Caco-2 (cell line): ENCODE measurements at places on chromosomes 13 and 19. TPM values are rescaled to one million over a fixed set of nuclear protein-coding genes. Genes with fewer than 3 reads are reported as not detected.

- no peak overlapping the region for H3K27ac ChIP-seq
- H3K4me3 ChIP-seq, result no peak overlapping the region
- H3K36me3 ChIP-seq, result no peaks in the 10 kb centered on the region; the same call in 1 of the 2 replicates
Observed at GRCh38 chr13:50366488-50367174, 351.4 kb downstream of the KCNRG start.

DNA sequence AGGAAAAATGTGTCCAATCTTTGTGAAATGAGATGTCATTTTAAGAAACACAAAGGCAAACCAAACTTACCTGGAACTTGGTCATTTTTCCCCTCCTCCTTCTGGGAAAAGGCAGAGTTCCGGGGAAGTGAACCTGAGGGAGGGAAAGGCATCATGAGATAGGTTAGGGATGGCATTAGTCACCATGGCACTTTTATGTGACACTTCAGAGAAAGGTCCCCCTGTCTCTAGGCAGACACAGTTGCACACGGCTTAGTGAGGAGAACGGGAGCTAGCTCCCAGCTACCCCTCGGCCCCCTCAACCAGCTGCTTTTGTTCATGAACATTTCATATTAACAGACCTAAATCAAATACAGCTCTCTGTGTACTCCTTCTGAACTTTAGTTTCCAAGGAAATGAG lies 1.5 kb downstream of the ZNF235 start:
- no peaks in the 10 kb centered on the region for H3K27me3 ChIP-seq
- H3K4me1 ChIP-seq, result peaks cover 6% of the 10 kb centered on the region; the same call in 1 of the 2 replicates
- DNase-seq, result no peak
- H3K36me3 ChIP-seq, result no peaks in the 10 kb centered on the region
- H3K4me3 ChIP-seq, result 0 out of 2 replicates have a peak overlapping the region, but pooled peaks have one; percentile 75
- no peak overlapping the region for H3K27ac ChIP-seq

- H3K27ac ChIP-seq, result no peak overlapping the region
- H3K27me3 ChIP-seq, result no peaks in the 10 kb centered on the region
- H3K4me1 ChIP-seq, result peaks cover 6% of the 10 kb centered on the region
- no peak overlapping the region for H3K4me3 ChIP-seq
Observed at GRCh38 chr19:13023656-13024055, 28.4 kb downstream of the NFIX start.

- no peaks in the 10 kb centered on the region for H3K27me3 ChIP-seq
- H3K4me1 ChIP-seq, result no peaks in the 10 kb centered on the region
- no peak overlapping the region for H3K4me3 ChIP-seq
- H3K27ac ChIP-seq, result no peak overlapping the region
Observed at GRCh38 chr19:30810726-30811125, 438.5 kb downstream of the ZNF536 start.

- no peak overlapping the region for H3K4me3 ChIP-seq
- H3K27ac ChIP-seq, result no peak overlapping the region
- peak; percentile 35 for DNase-seq
- peaks cover 92% of the 10 kb centered on the region for H3K4me1 ChIP-seq
- no peaks in the 10 kb centered on the region for H3K36me3 ChIP-seq
- H3K27me3 ChIP-seq, result no peaks in the 10 kb centered on the region
Observed at GRCh38 chr13:59771272-59771671, 392.5 kb downstream of the DIAPH3 start.

DNA sequence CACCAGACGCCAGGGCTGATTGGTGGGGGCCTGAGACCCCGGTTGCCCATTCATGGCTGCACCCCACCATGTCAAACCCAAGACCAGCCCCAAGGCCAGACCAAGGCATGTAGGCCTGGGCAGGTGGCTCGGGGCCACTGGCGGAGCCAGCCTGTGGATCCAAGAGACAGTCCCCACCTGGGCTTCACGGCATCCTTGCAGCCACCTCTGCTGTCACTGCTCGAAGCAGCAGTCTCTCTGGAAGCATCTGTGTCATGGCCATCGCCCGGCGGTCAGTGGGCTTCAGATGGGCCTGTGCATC lies 3.8 kb upstream of the TEKTIP1 start:
- H3K27me3 ChIP-seq, result no peaks in the 10 kb centered on the region
- DNase-seq, result no peak
- H3K36me3 ChIP-seq, result no peaks in the 10 kb centered on the region

GRCh38 chr13:53631511-53631910 lies 602.9 kb downstream of the OLFM4 start:
- H3K27ac ChIP-seq, result no peak overlapping the region
- H3K27me3 ChIP-seq, result no peaks in the 10 kb centered on the region
- no peaks in the 10 kb centered on the region for H3K36me3 ChIP-seq
- no peak overlapping the region for H3K4me3 ChIP-seq
- no peak for DNase-seq

DNA sequence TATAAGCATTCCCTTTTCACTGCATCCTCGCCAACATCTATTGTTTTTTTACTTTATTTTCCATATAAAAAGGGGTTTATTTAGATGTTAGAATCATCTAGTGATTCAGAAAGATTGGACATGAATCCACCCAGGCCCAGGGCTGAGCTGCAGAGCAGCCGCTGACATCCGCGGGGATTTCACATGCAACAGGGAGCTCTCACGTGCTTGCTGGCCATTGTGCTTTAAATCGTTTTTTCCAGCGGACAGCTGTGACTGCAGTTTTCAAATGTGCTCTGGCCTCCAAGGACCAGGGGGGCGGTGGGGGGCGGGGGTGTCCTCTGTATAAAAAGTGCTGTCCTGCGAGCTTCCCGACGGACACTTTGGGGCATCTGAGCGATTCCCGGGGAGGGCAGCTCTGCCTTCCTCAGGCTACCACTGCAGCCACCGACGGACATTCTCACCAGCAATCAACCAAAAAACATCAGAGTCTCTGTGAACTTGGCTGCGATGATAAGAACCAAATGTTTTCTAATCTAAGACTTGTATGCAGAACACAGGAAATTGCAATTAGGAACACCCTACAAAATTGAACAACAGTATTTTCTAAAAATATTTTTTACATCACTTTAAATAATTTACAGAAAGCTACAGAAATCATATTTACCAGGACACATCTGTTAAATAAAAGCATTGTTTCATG lies 12.6 kb downstream of the RB1 start:
- no peaks in the 10 kb centered on the region for H3K4me1 ChIP-seq
- H3K27me3 ChIP-seq, result no peaks in the 10 kb centered on the region
- DNase-seq, result no peak
- no peak overlapping the region for H3K4me3 ChIP-seq
- H3K36me3 ChIP-seq, result peaks cover 5% of the 10 kb centered on the region; the same call in 1 of the 2 replicates

DNA sequence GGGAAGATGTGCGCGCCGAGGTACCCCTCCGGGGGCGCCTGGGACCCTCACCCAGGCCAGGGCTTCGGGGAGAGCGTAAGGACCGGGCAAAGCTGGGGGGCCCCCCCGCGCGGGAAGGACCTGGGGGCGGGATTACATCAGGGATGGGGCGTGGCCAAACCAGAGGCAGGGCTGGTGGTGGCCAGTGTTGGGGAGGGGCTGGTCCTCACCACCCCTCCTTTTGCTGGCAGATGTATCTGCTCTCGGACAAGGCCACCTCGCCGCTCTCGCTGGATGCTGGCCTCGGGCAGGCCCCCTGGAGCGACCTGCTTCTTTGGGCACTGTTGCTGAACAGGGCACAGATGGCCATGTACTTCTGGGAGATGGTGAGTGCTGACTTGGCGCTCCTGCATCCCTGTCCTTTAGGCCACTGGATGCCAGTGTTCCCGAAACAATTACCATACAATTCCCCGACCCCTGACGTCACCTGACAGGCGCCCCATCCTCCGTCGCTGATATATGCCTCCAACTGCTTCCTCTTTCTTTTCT lies 25.3 kb downstream of the TRPM4 start:
- no peaks in the 10 kb centered on the region for H3K36me3 ChIP-seq
- H3K4me3 ChIP-seq, result no peak overlapping the region
- no peak overlapping the region for H3K27ac ChIP-seq
- no peaks in the 10 kb centered on the region for H3K27me3 ChIP-seq
- H3K4me1 ChIP-seq, result no peaks in the 10 kb centered on the region

The NLRP5 gene
- not detected in 2 replicates for total RNA-seq

The SKA3 gene
- 33.3 and 37.5 TPM in 2 replicates for total RNA-seq

The ZNF534 gene
- total RNA-seq, result not detected in 2 replicates

The CYP2A13 gene
- not detected in 2 replicates for total RNA-seq

The PSPN gene
- total RNA-seq, result 2.9 and 3.4 TPM in 2 replicates
